ENCODE measurements at places on chromosomes 3 and 15.

- DNase-seq: no peak
Observed at GRCh38 chr3:35639254-35640186, at the start of gene ARPP21. ARPP21 (plus strand) TSS chr3:35639525; CDS start chr3:35681752, 42,227 bp downstream.

- no peak for DNase-seq
Observed at GRCh38 chr3:128922804-128923459, 43.5 kb downstream of the ACAD9 start.

- DNase-seq: no peak
Observed at GRCh38 chr3:37458162-37459120, 284.1 kb upstream of the LRRFIP2 start.

DNA sequence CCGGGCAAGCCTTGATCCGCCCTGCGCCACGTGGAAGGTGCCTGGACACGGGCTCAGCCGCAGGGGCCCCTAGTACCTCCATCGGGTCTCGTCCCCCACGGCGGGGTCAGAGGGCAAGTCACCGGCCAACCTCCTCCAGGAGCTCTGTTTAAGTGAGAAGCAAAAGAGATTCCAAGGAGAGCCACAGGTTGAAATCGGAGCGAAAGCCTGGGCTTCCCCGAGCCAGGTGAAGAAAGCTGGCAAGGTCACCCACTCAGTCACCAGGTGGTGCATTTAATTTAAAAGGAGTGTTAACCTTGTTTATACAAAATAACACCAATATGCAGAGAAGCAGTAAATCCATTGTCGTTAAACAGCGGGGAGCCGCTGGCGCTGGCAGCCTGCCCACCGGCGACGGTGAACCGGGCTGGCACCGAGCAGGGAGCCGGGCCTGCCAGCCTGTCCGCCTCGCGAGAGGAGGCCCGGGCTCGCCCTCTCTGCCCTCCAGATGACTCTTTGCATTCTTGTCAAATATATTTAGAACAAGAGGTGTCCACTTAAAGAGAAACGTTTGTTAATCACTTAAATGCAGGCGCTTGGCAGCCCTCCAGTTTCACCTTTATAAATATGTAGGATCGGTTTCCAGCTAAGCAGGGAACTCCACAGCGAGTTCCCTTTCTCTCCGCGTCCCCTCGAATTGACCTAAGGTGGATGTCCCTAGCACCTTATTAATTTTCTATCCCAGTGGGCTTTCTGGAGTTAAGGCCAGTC lies 277.3 kb upstream of the NR2F2 start:
- DNase-seq: no peak

DNA sequence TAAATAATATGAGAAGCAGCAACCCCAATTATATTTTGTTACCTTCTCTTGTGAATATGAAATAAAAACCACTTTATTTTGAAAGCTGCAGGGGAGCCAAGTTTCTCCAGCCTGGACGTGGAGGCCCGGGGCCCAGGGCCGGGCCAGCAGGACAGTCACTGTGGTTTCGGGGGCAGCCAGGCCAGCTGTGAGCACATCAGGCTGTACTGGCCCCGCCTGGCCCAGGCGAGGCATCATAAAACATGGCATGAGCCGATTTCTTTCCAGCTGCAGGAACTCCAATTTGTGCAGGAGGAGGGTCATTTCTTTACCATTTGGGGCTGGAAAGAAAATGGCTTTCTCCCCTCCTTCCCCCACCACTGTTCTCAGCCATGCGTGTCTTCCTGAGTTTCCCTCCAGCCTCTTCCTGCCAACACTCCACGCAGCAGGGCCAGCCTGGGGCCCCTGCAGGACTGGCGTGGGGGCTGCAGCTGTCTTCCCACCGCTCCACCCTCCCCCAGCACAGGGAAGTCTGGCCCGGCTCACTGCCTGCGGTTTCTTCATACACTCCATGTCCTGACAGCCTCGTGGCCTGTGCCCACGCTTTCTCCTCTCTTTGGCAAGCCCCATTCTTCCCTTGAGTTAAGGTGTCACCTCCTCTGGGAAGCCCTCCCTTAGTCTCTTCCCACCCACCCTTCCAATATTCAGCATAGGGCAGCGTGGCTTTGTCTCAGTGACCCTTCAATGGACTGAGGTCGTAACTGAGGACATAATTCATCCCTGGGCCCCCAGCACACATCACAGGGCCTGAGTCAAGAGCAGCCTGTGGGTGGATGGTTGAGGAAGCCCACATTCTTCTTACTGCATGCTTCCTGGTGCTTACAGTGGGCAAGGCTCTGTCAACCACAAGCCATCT lies 135.8 kb downstream of the CHSY1 start:
- DNase-seq: no peak

DNA sequence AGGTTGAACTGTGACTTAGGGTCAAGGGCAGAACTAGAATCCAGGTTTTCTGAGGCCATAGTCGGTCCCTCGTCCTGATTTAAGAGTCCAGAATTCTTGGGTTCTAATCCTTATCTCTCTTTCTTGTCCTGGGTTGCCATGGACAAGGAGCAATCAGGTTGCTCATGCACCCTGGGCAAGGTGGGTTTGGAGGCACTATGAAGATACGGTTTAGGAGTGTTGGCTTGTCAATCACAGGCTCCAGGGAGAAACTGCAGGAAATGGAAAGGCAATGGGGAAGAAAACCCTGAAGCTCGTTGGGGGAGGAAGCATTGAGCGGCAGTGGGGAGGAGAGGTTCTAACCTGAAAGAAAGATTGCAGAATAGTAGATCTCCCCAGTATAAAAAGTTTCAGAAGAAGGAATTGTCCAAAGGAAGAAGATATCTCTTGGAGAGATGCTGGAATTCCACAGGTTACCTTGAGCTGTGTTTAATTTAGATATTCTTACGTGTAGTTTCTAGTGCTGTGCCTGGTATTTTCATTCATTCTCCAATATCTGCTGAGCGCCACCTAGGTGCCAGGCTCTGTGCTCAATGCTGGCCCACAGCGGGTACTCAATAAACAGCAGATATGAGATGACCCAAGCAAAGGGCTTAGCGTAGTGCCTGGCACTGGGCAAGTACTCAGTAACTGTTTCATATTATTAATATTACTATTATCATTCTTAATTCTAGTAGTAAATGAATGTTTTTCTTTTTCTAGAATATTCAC lies 2.0 kb downstream of the ACAN start:
- no peak for DNase-seq

- no peak for DNase-seq
Observed at GRCh38 chr3:172415323-172415722, 32.9 kb downstream of the GHSR start.

- no peak for DNase-seq
Observed at GRCh38 chr15:92161039-92161670, 232.5 kb upstream of the ST8SIA2 start.

DNA sequence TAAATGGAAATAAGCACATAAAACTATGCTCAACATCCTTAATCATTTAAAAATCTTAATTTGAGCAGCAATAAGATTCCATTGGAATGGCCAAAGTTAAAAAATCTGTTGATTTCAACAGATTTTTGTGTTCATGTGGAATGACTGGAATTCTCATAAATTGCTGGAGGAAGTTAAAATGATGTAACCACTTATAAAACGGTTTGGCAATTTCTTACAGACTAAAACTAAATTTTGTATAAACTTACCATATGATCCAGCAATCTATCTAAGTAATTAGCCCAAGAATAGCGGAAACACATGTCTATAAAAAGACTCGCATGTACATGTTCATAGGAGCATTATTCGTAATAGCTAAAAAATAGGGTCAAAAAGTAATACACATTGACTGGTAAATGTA lies 1713.6 kb downstream of the SI start:
- DNase-seq: no peak

DNA sequence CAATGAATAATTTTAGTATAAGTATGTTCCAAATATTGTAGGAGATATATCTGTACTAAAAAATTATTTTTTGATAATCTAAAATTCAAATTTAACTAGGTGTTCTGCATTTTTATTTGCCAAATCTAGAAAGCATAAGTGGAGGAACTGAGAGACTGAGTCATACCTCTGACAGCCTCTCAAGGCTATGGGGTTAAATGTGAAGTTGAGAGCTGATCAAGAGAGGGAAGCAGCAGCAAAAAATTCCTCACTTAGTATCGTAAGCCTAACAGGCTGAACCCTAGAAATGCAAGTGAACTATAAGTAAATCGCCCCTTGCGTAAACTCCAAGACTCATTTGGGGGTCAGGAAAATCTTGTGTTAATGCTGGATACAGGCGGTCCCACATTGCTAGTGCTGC lies 12.8 kb upstream of the TOPAZ1 start:
- DNase-seq: no peak

DNA sequence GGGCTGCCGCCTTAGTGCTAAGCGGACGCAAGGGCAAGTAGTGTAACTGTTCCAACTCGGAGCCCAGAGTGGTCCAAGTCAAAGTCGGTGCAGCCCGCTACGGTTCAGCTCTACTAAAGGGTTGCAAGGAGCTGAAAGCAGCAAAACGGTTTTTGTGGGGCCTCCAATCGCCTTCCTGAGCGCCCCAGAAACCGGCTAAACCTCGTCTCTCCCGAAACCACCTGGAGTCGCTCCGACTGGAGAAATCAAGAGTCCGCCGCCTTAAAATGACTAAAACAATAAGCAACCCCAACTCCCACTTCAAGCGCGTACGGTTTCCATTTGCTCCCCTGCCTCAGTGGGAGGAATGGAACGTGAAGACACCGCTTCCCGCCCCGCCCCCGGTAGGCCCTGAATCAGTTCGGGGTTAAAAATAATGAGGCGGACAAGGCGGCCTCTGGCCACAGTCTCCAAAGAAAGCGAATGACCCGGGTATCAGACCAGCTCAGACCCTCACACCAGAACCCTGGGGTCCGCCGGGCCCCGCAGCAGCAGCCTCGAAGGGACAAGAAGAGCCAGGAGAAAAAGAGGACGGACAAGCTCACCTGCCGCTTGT lies 401 bp downstream of the SEC11A start:
- DNase-seq: no peak

GRCh38 chr3:2896308-2896939 lies 213.8 kb downstream of the IL5RA start:
- no peak for DNase-seq

DNA sequence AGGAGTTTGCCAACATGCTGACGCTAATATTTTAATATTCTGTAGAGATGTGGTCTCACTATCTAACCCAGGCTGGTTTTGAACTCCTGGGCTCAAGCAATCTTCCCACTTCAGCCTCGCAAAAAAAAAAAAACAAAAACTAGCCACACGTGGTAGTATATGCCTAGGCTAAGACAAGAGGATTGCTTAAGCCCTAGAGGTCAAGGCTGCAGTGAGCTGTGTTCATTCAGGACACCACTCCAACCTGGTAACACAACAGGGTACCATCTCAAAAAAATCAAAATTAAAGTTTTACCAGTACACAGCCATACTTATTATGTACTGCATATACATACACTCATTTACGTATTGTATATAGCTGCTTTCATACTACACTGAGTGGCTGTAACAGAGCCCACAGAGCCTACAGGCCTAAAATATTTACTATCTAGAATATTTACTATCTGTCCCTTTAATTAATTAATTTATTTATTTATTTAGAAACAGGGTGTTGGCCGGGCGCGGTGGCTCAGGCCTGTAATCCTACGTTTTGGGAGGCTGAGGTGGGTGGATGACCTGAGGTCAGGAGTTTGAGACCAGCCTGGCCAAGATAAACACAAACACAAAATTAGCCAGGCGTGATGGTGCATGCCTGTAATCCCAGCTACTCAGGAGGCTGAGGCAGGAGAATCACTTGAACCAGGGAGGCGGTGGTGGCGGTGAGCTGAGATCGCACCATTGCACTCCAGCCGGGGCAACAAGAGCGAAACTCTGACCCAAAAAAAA lies 23.2 kb downstream of the SMARCC1 start:
- no peak for DNase-seq

- no peak for DNase-seq
Observed at GRCh38 chr15:89587955-89588354, 12.7 kb downstream of the TICRR start.

DNA sequence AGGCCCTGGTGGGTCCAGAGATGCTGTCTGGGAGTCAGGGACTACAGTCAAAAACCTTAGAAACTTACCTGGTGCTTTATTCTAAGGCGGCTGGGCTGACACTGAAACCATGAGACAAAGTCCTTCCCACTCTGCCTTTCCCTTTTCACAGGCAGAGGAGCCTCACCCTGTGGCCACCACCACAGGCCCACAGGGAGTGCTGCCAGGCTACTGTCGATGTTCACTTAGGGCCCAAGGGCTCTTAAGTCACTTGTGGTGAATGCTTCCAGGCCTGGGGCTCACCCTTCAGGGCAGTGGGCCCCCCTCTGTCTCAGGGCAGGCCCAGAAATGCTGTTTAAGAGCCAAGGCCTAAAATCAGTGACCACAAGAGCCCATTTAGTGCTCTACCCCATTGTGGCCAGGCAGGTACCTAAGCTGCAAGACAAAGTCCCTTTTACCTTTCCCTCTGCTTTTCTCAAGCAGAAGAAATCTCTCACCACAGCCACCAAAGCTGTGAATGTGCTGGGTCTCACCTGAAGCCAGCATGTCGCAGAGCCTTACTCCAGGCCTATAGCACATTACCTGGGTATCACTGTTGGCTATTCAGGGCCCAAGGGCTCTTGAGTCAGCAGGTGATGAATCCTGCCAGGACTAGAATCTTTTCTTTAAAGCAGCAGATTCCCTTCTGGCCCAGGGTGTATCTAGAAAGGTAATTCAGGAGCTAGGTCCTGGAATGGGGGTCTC lies 39.5 kb upstream of the GOLGA6B start:
- no peak for DNase-seq

GRCh38 chr15:40379374-40379773 lies 3.1 kb upstream of the KNSTRN start:
- no peak for DNase-seq

DNA sequence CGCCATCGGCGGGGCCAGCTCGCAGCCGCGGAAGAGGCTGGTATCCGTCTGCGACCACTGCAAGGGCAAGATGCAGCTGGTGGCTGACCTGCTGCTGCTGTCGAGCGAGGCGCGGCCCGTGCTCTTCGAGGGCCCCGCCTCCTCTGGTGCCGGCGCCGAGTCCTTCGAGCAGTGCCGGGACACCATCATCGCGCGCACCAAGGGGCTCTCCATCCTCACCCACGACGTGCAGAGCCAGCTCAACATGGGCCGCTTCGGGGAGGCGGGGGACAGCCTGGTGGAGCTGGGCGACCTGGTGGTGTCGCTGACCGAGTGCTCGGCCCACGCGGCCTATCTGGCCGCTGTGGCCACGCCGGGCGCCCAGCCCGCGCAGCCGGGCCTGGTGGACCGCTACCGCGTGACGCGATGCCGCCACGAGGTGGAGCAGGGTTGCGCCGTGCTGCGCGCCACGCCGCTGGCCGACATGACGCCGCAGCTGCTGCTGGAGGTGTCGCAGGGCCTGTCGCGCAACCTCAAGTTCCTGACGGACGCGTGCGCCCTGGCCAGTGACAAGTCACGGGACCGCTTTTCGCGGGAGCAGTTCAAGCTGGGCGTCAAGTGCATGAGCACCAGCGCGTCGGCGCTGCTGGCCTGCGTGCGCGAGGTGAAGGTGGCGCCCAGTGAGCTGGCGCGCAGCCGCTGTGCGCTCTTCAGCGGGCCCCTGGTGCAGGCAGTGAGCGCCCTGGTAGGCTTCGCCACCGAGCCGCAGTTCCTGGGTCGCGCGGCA lies 1.8 kb downstream of the TLNRD1 start:
- no peak for DNase-seq

DNA sequence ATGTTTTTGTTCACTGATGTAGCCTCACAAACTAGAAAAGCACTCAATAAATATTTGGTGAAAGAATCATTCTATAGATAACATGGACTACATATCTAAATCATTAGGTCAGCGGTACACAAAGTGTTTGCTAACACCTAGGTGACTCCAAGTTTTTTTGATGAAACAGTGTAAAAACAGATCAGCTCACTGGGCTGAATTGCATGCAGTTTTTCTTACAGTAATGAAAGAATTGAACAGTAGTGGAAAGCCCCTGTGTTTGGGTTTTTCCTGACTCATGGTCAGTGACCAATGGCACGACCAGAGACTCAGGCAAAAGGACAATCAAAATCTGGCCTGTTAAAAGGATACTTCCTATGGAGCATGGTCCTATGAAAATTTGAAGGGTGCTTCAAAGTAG lies 384.3 kb upstream of the EPHA6 start:
- no peak for DNase-seq
